Liver (tissue), 10 donors: ENCODE measurements at places on chromosomes 3 and 15.

- H3K4me3 ChIP-seq, result no peak overlapping the region
- H3K36me3 ChIP-seq, result no peaks in the 10 kb centered on the region
- no peak for DNase-seq
- no peaks in the 10 kb centered on the region for H3K4me1 ChIP-seq
- no peaks in the 10 kb centered on the region for H3K27me3 ChIP-seq
These were observed 117.3 kb downstream of the RFTN1 start for GRCh38 chr3:16396202-16396601.

GRCh38 chr3:7709376-7710082 lies 792.1 kb upstream of the LMCD1 start:
- no peaks in the 10 kb centered on the region for H3K36me3 ChIP-seq
- no peak for DNase-seq
- H3K27ac ChIP-seq, result no peak overlapping the region

DNA sequence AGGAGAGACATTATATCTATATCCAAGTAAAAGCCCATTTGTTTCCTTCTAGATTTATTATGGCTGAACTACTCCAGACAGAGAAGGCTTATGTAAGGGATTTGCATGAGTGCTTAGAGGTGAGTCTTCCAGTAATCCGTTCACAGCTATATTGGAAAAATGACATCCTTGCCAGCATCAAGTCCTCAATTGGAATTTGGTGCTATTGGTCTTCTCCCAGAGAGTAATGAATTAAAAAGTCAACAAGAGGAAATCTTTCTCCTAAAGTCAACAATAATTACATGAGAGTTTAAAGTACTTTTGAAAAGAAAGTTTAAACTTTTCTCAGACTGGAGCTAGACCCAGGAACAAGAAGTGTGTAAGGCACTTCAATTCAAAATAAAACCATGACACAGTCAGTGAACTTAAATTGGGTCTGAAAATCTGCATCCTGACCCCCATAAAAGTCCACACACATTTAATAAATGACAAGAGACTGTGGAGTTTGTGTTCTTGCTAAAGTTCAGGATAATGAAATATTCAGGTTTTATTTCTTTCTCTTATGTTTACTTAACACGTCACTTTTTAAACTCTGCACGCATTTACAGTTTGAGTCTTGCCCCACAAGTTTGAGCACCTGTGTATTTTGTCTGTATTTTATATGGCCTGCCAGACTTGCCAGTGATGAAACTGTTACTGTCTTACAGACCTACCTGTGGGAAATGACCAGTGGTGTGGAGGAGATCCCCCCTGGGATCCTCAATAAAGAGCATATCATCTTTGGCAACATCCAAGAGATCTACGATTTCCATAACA lies 268.2 kb upstream of the UMPS start:
- no peak overlapping the region for H3K27ac ChIP-seq
- no peaks in the 10 kb centered on the region for H3K36me3 ChIP-seq
- no peak overlapping the region for H3K4me3 ChIP-seq
- no peak for DNase-seq
- H3K4me1 ChIP-seq, result no peaks in the 10 kb centered on the region

DNA sequence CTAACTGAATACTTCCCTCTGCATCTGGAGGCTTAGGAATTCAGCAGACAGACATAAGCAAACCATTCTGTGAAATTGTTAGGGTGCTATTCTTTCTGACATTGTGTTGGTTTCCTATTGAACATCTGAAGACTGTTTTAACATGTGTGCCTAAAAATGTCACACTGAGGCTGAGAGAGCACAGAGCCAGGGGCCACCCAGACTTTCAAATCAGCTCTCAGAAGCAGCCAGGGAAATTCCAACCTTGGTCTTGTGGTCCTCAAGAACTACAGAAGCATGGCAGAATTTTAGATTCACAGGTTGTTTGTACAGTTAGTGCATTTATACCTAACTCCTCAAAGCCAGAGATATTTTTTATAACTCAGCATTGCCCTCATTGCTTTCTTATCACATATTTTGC lies 929.2 kb upstream of the CFAP20DC start:
- DNase-seq, result no peak
- H3K27me3 ChIP-seq, result no peaks in the 10 kb centered on the region
- H3K4me3 ChIP-seq, result no peak overlapping the region
- H3K36me3 ChIP-seq, result no peaks in the 10 kb centered on the region

- H3K36me3 ChIP-seq, result no peaks in the 10 kb centered on the region
- H3K4me3 ChIP-seq, result no peak overlapping the region
- H3K27me3 ChIP-seq, result no peaks in the 10 kb centered on the region
- H3K4me1 ChIP-seq, result peaks cover 11% of the 10 kb centered on the region
- no peak overlapping the region for H3K27ac ChIP-seq
- DNase-seq, result no peak
These were observed 3.0 kb upstream of the TKT start for GRCh38 chr3:53258600-53259426.

GRCh38 chr3:133472889-133473288 lies 73.0 kb downstream of the BFSP2 start:
- H3K4me3 ChIP-seq, result no peak overlapping the region
- no peaks in the 10 kb centered on the region for H3K27me3 ChIP-seq
- no peaks in the 10 kb centered on the region for H3K36me3 ChIP-seq
- no peak overlapping the region for H3K27ac ChIP-seq
